COR-L47 (cell line): ENCODE measurements at places on chromosomes 11 and 22.

GRCh38 chr11:64722141-64723065 lies 594 bp downstream of the NRXN2 start:
- no peak for DNase-seq

DNA sequence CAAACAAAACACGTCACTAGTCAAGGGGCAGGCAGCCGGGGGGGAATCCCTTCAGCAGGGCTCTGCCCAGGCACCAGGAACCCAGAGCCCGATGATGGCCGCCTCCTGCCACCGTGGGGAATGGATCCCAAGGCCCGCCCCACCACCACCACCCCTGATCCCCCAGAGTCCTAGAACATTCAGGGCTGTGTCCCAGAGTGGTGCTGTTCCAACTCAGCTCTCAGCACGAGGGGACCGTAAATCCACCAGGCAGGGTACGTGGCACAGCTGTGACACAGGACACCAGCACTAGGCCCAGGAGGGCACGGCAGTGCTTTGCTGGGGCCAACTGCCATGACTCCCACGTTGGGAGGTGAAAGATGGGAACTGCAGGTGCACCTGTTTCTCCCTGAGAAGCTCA lies 29.6 kb downstream of the ANO1 start:
- DNase-seq, result no peak

DNA sequence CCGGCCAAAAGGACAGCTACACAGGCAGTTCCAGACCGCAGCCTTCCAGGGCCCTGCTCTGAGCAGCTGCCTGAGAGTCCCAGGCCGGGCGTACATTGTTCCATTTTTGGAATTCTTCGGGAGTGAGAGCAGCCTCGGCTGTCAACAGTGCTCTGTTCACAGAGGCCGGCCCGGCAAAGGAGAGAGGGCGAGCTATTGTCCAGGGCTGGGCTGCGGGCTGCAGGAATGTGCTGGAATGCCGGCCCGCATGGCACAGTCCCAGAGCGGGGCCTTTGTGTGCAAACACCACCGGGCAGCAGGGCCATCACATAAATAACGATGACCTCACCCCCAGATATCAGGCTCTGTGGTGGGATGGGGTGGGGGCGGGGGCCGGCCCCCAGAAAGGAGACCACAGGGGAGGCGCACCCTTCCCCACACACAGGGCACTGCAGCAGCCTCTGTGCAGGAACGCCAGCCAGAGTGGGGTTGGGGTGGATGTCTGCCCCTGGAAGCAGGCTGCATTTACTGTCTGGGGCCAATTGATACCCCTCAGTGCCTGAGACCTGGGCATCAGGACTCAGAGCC lies 15.8 kb downstream of the LINC01488 start:
- DNase-seq, result no peak

DNA sequence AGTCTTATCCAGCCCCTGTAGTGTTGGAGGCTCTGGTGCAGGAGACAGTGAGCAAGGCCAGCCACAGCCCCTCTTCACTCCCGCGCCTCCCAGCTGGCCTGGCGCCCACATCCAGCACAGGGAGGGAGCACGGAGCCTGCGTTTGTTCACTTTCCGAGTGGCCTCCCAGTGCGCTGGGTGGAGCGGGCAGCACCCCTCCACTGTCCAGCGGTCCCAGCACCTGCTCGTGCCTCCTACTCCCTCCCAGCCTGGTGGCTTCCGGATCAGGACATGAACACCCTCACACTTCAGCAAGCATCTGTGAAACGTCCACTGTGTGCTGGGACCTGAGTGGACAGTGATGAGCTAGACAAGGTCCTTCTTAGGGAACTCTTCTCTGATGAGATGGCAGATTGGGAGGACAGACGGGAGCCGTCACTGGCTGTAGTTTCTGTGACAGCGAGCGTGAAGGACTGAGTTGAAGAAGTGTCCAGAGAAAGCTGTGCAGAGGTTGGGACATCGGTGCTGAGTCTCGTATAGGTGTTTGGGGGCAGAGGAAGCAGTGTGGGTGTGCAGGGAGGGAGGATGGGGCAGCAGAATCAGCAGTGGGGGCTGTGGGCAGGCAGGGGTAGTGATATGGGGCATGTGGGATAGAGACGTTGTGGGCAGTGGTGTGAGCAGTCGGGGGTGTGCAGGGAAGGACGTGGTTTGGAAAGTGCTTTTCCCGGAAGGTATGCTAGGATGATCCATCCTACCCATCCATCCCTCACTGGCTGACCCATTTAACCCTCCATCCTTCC lies 256.8 kb downstream of the TBC1D22A start:
- DNase-seq, result no peak

GRCh38 chr11:92224407-92225124 lies at the start of gene FAT3:
Gene FAT3, plus strand, starts transcription at chr11:92224818. Its CDS starts 127,295 bp downstream, at chr11:92352113.
- DNase-seq, result peak; percentile 58

GRCh38 chr11:77596626-77597025 lies 6.9 kb downstream of the AQP11 start:
- DNase-seq, result no peak
